ENCODE measurements at places on chromosomes 16 and 17.
A peak's percentile ranks its signal among the peaks of the same experiment; 100 is the strongest.

- DNase-seq: no peak
These were observed 336.9 kb downstream of the CDH13 start for GRCh38 chr16:82963653-82964052.

GRCh38 chr16:10003486-10003885 lies 178.7 kb downstream of the GRIN2A start:
- DNase-seq: no peak

GRCh38 chr17:65531256-65532100 lies 30.0 kb downstream of the AXIN2 start:
- peak; percentile 68 for DNase-seq

GRCh38 chr17:2385240-2386210 lies 15.3 kb downstream of the MNT start:
- DNase-seq: no peak

GRCh38 chr17:33342025-33342424 lies 48.9 kb upstream of the ASIC2 start:
- DNase-seq: no peak

DNA sequence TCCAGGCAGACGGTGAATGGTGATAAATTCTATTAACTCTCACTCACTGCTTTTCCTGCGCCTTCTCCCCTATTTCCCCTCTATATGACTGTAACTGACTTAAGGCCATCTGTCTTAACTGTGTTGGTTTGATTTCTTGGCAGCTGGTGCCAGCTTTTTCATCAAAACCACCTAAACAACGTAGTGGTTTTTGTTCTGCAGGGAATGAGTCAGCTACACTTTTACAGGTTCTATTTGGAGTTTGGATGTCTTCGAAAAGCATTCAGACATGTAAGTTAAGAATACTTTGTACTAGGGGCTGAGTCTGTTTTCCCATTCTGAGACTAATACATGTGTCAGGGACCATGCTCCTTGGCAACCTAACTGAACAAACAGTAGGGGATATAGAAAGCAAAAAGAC lies 8.5 kb downstream of the REXO5 start:
- no peak for DNase-seq

GRCh38 chr16:46884513-46885293 lies 541 bp downstream of the GPT2 start:
- no peak for DNase-seq

DNA sequence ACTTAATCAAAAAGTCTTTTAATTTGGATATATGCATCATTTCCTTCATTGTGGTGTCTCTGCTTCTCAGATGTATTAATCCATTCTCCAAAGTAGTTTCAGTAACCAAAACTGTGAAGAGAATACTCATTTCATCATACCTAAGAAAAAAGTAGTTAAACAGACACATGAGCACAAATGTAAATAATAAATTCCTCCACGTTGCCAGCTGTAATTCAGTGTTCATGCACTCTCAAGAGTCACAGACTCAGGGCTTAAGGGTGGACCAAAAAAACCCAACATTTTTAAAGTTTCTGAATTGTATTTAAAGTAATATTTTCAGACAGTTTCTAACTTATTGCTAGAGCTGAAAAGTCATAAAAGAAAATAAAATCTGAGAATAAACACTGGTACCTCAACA lies 19.0 kb downstream of the POLG2 start:
- no peak for DNase-seq

- DNase-seq: no peak
These were observed 80.4 kb upstream of the AKTIP start for GRCh38 chr16:53583401-53583800.

GRCh38 chr16:20901068-20901435 lies 481 bp downstream of the LYRM1 start:
- DNase-seq: no peak

- no peak for DNase-seq
These were observed 24.0 kb downstream of the TRIM16 start for GRCh38 chr17:15660077-15660476.

- DNase-seq: peak; percentile 62
These were observed 116.1 kb upstream of the METRNL start for GRCh38 chr17:82963104-82963950.

- no peak for DNase-seq
These were observed 44.4 kb upstream of the ARL4D start for GRCh38 chr17:43354371-43354770.

DNA sequence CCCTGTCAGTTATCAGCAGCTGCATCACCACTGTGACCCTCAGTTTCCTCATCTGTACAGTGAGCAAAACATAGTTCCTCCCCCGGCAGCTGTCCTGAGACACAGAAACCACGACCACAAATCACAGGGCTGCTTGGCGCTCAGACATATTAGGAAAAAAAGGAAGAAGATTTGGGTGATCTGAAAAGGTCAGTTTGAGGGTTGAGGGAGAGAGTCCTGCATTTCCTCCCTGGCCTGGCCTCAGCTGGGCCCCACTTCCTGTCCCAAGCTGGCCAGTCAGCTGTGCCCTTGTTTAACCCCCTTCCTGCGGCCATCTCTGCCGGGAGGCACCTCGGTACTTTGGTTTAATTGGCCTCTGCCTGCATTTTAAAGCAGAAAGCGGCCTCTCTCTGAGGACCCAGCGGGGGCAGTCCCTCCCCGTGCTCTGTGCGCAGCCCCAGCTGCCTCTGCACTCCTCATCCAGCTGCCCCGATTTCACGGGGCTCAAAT lies 24.0 kb upstream of the CIBAR2 start:
- no peak for DNase-seq

GRCh38 chr17:44927696-44928095 lies 12.4 kb upstream of the GFAP start:
- no peak for DNase-seq

Data from AG09319 (cell line).